GM12891 (cell line): ENCODE measurements at places on chromosomes 3 and 15.

- no peak for DNase-seq
Measured at GRCh38 chr3:119697394-119697793, 5.4 kb upstream of the CFAP91 start.

DNA sequence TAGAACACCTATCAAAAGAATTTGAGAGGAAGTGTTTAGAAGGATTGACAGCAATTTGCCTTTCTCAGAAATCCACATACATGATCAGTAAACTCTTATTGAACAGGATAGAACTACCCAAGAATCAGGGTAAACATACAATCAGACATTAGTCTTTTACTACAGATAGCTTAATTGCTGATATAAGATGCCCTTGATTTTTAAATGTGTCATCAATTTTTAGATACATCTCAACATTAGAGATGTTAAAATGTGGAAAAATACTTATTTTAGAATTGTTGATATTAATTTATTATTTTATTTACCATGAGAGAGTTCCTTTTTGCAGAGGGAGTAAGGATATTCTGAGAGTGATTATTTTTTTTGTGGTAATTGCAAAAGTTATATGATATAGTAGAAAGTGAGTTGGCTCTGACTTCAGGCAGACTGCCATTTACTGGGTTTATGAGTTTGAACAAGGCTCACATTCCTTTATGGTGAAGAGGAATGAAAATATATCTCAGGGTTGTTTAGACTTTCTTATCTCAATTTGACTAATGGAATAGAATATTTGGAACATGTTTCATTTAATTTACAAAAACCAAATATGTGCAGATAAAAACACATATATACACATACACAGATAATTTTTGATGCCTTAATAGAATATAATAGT is 302.8 kb upstream of the GOLIM4 start:
- DNase-seq, result no peak

DNA sequence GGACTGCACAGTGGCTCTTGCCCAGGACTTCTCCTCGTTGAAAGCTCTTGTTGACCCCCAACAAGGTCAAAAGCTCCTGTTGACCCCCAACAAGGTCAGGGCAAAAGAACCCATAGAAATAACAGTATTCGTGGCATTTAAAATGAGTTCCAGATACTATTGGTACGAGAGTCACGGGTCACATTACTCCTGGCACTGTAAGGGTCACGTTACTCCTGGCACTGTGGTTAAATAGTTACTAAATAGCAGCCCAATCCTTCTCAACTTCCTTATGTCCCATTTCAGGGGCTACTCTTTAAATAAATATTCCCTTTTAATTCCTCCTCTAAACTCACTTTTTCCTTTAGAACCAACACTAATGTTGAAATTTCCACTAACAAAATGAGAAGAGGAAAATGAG is 18.2 kb upstream of the ADCY5 start:
- no peak for DNase-seq

GRCh38 chr3:13040361-13041074 is 32.7 kb downstream of the IQSEC1 start:
- peak; percentile 82 for DNase-seq

DNA sequence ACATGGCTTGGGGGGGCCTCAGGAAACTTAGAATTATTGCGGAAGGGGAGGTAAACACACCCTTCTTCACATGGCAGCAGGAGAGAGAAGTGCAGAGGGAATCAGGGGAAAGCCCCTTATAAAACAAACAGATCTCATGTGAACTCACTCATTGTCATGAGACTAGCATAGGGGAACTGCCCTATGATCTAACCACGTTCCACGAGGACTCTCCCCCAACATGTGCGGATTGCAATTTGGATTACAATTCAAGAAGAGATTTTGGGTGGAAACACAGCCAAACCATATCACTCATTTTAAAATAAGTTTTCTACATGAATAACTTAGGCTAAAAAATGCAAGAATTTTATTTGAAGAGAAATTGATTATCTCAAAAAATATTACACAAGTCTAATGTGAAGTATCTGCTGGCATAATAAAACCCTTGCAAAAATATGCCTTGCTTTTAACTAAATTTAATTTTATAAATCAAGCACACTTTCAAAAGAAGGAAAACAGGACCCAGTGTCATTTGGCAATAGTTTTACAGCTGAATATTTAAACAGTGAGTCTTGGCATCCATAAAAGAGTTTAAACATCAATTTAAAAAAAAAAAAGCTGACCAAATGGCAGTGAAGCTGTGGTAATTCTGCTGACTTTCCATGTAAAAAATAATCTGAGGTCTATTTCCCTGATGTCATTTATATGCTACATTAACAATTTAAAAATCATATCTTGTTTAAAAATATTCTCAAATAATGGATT is 1057.2 kb downstream of the NAALADL2 start:
- no peak for DNase-seq

- no peak for DNase-seq
Measured at GRCh38 chr3:97793420-97794019, 28.3 kb upstream of the CRYBG3 start.

DNA sequence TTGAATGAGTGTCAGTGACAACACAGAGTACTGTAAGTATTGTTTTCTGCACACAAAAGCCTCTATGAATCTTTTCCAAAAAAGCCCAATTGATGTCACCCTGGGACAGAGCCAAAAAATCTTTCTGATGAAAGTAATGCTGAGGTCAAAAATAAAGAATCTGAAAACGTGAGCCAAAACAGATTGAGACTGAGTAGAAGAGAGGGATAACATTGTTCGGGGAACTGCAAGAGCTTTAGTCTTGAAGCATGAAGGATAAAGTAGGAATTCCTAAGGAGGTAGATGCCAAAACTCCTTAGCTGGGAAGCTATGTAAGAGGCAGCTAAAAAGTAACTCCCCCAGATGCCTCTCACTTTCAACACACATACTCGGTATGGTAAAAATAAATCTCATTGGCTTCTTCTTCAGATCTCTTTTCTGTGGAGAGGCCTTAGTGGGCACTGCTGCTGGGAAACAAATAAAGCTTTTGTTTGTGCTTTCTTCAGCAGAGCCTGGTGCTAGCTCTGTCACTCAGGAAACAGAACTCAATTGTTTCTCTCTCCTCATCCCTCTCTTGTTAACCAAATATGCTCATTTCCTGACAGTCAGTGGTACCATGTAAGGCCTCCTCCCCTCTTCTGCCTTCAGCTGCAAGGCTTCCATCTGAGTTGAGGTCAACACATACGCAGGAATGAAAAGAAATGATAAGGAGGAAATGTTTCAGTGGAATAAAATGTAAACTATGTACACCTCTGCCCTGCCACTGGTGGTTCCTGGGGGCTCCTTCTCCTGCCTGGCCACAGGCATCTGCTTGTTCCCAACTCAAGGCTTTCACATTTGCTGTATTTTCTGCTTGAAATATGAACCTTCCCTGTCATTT is 58.1 kb downstream of the CD200 start:
- no peak for DNase-seq

- no peak for DNase-seq
Measured at GRCh38 chr3:178343433-178344038, 192.7 kb upstream of the KCNMB2 start.

DNA sequence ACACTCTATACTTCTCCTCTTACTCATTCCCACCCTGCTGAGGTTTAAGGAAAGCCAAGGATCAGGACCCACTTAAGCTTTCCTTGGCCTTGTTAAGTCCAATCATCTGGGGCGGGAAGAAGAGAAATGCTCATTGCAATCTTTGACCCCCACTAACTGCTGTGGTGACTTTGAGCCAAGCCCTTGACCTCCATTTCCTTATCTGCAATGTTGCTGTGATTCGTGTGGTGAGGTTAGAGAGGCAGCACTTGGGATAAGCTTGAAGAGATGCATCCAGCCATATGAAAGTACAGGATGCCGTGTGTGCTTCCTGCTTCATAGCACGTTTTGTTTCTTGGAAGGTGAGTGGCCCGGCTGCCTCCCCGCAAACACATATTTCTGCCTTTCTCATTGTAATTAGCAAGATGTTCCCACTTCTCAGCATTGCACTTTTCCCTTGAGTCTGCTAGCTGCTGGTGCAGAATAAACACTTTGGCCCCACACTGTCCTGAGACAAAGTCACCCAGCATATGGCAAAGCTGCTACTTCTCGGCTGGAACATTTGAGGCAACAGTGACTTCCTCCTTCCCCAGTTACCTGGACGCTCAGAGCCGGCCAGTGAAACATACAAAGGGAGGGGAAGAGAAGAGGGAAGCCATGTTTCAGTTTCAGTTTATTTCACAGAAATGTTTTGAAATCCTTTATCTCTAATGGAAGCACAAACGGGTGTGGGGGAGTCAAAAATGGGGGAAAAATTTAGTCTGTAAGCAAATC is 10.5 kb upstream of the NUDT16 start:
- DNase-seq, result no peak

DNA sequence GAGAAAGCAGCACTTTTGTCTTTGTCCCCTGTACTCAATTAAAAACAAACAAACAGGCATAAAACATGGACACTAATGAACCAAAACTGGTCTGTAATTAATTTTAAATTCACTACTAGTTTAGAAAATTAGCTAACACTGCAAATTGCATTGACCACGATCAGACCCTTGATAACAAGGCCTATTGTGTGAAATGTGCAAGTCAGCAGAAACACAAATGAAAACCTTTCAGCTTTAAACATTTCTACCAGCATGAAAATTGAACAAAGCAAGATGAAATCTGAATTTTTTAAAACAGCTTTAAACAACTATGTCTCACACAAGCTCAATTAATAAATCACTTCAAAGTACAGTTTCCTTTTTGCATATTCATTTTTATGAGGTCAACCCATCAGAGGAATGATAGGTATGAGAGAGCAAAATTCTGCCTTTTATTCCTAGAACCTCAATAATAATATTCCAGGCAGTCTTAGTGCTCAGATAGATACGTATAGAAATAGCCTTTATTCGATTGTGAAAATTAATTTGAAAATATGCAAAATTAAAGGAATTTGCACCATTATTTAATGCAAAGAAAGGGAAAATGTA is 27.0 kb upstream of the CHMP2B start:
- DNase-seq, result no peak

DNA sequence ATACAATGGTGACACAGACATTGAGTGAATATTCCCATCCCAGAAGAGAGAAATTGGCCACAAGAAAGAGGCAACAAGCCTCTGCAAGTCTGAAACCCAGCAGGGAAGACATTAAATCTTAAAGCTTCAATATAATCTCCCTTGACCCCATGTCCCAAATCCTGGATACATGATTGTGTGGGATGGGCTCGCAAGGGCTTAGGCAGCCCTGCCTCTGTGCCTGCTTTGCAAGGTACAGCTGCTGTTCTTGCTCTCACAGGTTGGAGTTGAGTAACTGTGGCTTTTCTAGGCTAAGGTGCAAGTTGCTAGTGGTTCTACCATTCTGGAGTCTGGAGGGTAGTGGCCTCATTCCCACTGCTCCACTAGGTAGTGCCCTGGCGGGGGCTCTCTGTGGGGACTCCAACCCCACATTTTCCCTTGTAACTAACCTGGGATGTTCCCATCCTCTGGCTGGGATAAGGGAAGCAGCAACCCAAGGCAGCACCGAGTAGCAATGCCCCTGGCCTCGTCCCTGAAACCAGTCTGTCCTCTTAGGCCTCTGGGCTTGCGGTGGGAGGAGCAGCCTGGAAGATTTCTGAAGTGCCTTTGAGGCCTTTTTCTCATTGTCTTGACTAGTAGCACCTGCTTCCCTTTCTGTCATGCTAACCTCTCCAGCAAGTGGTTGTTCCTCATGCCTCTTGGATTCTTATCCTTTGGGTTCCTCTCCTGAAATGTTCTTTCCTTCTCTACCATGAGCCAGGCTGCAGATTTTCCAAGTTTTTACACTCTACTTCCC is 90.0 kb downstream of the FAM174B start:
- no peak for DNase-seq
